Activated CD8-positive, alpha-beta T cell treated with anti-CD3 and anti-CD28 coated beads, Interleukin-2, amount 10 ng/mL, durations not matched to agents 7 days and 5 days (primary cell): ENCODE measurements at places on chromosomes 12 and 14. TPM values are rescaled to one million over a fixed set of nuclear protein-coding genes. Genes with fewer than 3 reads are reported as not detected.

The FZD10 gene
- total RNA-seq: not detected

The TMX1 gene
- total RNA-seq: 47.9 TPM

The IL26 gene
- not detected for total RNA-seq

The TMPRSS12 gene
- not detected for total RNA-seq

The ACOT6 gene
- not detected for total RNA-seq

The TMEM253 gene
- not detected for total RNA-seq

The PPP1R36 gene
- total RNA-seq: 0.21 TPM

The PRB2 gene
- total RNA-seq: not detected

The TMEM233 gene
- not detected for total RNA-seq

The HAL gene
- 0.63 TPM for total RNA-seq

The FGF6 gene
- not detected for total RNA-seq
